ENCODE measurements at places on chromosomes 7 and 10.

GRCh38 chr10:17210361-17210760 is 8.9 kb upstream of the TRDMT1 start:
- DNase-seq, result no peak

GRCh38 chr7:68820321-68820720 is 778.0 kb upstream of the AUTS2 start:
- no peak for DNase-seq

- no peak for DNase-seq
These were observed 13.0 kb upstream of the DLX6 start for GRCh38 chr7:96992192-96993005.

- no peak for DNase-seq
These were observed 9.2 kb downstream of the JMJD1C start for GRCh38 chr10:63456437-63457210.

DNA sequence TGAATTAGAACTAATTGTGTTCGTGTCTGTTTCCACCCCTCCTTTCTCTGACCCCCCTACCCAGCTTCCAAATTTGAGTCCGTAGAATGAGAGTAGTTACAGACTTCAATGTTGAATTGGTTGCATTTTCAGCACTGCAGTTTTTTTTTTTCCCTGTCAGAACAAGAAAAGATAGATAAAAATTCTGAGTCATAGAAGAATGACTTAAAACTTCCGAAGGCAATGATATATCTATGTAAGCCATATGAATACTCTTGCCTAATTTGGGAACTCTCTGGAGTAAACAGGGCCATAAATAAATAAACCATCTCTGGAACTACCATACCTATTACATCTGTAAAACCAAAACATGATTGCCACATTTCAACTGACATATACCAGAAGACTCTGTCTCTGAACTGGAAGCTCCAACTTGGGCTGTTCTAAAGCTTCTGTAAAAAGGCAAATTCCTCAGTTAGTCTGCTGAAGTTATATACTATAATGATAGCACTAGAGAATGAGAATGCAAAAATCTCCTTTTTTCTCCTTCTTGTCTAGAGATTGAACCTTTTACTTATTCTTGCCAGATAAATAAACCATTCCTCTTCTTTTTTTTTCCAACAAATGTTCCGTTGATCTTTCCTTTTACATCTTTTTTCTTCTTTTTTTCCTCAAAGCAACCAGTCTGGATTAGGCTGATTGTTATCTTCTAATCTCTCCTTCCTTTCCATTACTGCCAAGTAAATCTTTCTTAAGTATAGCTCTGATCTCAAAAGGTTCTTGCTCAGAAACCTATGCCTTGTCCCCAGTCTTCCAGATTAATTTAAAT is 23.5 kb downstream of the VCL start:
- DNase-seq, result no peak

GRCh38 chr10:124389613-124390361 is 28.9 kb downstream of the OAT start:
- no peak for DNase-seq

DNA sequence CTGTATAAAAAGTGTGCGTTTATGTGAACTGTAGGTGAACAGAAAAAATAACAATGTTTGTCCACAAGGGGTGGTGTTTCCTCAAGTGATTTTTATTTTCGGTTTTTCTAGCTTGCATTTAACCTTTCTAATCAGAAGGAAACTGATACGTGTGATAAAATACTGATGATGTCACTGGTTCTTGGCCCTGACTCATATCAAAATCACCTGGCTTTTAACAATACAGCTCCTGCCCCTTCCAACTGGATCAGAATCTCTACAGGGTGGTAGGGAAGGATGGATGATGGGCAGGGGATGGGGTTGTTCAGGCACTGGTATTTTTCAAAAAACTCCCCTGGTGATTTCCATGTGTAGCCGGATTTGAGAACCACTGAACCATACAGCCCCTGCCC is 10.9 kb downstream of the NPFFR1 start:
- no peak for DNase-seq

DNA sequence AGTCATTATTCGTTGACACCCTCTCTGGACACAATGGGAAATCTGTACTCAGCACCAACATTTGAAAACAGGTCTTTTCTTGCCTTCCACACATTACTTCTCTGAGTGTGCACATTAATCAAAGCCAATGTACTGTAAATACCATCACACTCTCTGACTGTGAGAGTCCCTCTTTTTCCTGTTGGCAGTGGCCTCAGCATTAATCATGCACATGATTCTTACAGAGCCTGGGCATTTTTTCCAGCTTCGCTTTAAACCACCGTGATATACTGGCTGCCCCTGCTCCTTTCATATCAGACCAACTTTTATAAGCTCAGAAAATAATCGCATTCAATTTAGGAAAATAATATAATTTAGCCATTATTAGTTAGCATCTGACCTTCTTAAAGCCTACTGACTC is 919.4 kb upstream of the LRRTM3 start:
- DNase-seq, result no peak

GRCh38 chr7:36896956-36897590 is 172.8 kb upstream of the AOAH start:
- no peak for DNase-seq

DNA sequence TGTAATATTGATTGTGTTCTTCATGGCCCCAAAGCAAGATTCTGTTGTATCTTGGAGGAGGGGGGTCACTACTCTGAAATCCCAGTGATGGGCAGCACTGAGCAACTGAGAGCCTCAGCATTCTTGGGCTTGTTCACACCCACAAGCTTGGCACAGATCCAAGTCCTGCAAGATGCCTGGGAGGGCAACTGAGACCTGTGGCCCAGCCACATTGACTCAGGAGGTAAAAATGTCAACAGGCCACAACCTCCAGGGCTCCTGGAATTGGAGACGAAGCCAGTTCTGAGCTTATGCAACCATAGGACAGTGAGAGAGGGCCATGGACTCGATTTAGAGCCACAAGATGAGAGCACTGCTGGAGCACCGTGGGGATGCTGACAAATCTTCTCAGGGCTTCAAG is 3.1 kb upstream of the DOCK1 start:
- DNase-seq, result no peak

DNA sequence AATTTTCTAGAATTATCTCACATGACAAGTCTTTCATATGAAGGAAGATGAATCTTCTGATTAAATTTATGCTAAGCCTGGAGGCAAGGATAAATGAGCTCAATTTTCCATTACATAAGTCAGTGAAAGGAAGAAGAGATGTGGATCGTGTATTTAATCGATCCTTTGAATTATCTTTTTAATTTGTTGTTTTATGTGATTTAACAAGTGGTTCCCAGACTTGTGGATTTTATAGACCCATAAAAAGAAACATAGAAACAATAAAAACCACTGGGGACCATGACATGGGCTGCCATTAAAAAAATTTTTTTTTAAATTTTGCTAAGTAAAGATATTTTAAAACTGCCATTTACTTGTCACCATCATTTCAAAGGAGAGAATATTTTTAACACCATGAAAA is 45.0 kb downstream of the SLK start:
- DNase-seq, result no peak

DNA sequence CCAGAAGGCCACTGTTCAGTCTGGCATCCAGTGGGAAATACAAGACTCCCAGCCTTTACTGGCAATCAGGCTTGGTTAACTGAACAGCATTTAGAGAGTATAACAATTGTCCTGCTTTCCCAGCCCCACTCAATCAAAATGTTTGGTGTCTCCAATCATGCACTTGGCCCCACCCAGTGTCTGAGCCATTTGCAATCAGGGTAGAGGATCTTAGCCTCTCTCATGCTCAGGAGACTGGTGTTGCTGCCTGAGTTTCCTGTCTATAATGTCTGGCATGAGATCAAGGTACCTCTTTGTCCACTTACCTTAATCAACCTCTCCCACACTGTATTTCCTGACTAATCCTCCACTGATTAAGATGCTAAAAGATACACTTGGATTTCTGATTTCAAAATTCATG is 290.2 kb upstream of the GHITM start:
- no peak for DNase-seq

DNA sequence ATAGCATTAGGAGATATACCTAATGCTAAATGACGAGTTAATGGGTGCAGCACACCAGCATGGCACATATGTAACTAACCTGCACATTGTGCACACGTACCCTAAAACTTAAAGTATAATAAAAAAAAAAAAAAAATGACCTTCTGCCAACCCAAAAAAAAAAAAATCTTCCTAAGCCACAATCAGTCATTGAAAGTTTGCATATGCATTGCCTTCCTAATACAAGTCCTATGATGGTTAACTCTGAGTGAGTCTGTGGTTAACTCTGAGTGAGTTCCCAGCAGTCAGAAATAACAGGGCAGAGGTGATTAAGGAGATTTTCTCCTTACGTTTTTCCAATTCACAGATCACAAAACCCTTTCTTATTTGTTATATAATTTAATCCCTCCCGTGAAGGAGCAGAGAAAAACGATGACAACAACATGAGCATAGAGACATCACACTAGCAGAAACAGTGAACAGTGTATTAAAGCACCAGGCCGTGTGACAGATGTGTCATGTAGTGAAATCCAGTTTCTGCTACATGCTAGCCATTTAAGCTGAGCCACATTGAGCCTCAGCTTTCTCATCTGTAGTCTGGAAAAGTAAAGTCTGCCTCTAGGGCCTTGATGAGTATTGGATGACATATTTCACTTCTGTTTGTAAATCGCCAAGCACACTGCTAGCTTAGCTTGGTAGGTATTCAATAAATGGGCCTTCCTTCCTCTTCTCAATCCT is 7.4 kb upstream of the RNF148 start:
- DNase-seq, result no peak

- peak; percentile 56 for DNase-seq
These were observed 4.5 kb upstream of the LRRC4 start for GRCh38 chr7:128035712-128036111.

- DNase-seq, result no peak
These were observed 232.4 kb upstream of the KLF14 start for GRCh38 chr7:130966246-130967009.

DNA sequence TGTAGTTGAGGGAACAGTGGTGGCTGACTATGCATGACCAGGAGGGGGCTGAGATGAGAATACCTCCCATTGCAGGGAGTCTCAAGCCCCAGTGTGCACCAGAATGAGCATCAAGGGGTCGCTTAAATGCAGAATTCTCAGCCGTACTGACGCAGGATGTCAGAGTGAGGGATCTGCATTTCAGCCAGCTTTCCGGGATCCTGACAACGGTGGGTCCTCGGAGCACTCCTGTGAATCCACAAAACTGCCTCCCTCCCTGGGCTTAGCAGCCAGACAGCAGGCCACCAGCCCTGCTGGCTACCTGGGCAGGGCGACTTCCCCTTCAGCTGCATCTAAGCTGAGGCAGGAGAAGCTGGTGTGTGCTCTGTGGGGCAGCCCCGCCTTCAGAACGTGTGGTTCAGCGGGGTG is 21.8 kb upstream of the LOXL4 start:
- no peak for DNase-seq

DNA sequence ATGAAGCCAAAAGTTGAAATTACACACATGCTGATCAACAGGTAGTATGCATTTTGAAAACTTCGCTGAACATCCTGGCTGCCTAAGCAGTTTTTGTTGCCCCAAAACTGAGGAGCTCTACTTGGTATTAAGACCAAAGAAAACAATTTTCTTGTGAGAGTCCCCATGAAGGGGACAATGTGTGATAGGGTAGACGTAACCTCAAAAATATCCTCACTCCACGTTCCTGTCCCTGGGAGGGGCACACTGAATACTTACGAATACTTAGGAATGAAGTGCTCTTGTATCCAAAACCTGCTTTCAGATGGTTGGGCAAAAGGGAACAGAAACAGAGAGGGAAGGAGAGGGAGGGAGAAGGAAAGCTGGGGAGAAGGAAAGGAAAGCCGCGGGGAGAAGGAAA is 24.7 kb downstream of the CCDC6 start:
- no peak for DNase-seq

GRCh38 chr10:16242859-16243613 is 193.8 kb upstream of the PTER start:
- no peak for DNase-seq

GRCh38 chr10:132884691-132885271 is 57.6 kb downstream of the CFAP46 start:
- DNase-seq, result no peak

GRCh38 chr7:120961638-120962173 is 11.1 kb downstream of the ING3 start:
- DNase-seq, result no peak

DNA sequence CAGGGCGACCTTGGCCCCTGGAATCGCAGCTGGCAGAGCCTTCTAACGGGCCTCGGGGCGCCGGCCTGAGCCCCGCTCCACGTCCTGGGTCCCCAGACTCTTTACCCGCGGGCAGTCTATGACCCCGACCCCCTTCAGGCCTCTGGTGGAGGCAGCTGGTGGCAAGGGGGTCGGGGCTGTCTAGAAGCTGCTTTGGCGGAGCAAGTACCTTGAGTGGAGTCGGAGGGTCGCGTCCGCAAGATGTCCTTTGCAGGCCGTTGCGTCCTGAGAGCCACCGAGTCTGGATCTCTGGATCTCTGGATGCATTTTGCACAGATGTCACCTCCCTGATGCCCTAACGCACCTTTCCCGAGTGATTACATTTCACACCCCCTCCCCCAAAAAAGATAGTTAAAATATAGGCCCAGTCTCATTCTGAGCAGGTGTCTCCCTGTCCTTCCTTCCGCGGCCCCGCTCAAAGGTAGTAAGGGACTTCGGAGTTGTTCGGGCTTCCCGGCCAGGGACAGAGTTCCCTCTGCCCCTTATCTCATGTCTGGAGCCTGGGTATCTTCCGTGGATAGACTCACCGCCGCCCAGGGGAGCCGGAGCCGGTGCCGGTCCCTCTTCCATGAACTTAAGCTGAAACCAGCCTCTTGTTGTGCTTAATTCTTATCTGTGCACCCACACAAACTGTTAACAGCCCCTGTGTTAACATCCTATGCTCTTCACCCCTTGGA is 457 bp downstream of the ACADSB start:
- no peak for DNase-seq

DNA sequence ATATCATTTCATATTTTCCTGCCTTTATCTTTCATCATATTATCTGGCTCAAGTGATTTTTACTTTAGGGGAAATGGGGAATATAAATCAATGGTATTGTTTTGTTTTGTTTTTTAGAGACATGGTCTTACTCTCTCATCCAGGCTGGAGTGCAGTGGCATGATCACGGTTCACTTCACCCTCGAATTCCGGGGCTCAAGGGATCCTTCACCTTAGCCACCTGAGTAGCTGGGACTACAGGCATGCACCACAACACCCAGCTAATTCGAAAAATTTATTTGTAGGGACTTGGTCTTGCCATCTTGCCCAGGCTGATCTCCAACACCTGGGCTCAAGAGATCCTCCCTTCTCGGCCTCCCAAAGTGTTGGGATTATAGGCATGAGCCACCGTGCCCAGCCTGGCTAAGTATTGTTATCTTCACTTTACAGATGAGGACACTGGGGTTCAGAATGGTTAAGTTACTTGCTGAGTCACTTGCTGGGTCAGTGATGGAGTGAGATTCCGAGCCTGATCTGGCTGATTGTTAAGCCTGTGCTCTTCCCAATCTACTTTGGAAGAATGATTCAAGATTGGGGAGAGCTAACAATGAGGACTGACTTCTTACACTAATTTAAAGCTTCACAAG is 3.7 kb upstream of the SLC16A9 start:
- no peak for DNase-seq

- DNase-seq, result peak; percentile 27
These were observed 27.1 kb upstream of the TNRC18 start for GRCh38 chr7:5450549-5451327.

All from COR-L47 (cell line).